ENCODE measurements at places on chromosomes 3 and 15. TPM values are rescaled to one million over a fixed set of nuclear protein-coding genes. Genes with fewer than 3 reads are reported as not detected.

GRCh38 chr3:62368705-62369475 lies 4.5 kb downstream of the FEZF2 start:
- peak; percentile 24 for DNase-seq

- no peak for DNase-seq
Observed at GRCh38 chr15:45551676-45552075, 29.1 kb upstream of the SLC30A4 start.

DNA sequence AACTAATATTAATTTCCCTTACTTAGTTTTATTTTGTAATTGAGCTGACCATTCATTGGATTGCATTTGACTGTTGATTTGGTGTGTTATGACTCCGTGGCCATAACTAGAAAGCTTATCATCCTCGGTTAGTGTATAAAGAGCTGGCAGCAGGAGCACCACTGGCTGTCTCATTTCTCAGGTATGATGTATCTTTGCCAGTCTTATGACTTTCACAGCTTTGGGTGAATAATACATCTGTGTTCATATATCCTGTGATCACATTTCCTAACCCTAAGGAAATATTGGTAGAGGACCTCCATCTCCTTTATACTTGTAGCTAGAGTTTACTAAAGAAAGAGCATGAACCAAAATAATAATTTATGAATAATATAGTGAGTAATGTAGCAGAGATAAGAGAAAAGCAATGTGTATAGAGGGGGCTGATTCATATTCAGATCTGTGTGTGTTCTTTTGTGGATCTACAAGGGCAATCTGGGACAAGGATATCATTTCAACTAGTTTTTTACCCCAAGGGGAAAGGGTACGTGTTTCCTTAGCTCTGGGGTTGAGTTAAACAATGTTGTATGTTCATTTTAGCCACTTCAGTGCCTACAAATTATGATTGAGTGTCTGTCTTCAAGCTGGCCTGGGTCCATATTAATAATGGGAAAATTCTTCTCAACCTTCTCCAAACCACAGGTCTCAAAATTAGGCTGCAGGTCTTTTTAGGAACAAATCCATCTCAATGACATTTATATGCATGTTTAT lies 901.7 kb downstream of the NTRK3 start:
- no peak for DNase-seq

DNA sequence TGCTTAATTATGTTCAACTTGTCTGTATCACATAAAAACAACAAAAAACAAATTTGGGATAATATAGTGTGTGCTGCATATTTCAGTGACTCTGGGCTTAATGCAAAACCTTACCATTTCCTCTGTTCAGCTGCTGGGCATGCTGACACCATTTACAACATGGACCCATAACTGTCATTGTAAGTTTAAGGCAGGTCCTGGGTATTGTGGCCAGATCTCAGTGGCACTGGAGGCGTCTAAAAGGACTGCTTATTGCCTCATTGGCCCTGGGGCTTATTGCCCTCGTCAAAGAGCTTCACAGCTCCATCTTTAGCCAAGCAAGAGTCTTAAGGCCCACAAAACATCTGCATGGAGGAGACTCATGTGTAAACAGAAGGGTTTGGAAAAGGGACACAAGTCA lies 390.2 kb downstream of the NR2F2 start:
- no peak for DNase-seq

Gene SLC24A5
- not detected for total RNA-seq

Gene DNASE1L3
- total RNA-seq, result 24.9 TPM

Gene ROBO2
- 1.3 TPM for total RNA-seq
